HFFc6 (cell line): ENCODE measurements at places on chromosomes 12 and 14. TPM values are rescaled to one million over a fixed set of nuclear protein-coding genes. Genes with fewer than 3 reads are reported as not detected.

- DNase-seq = no peak
Measured at GRCh38 chr12:95990136-95990535, 6.0 kb downstream of the HAL start.

DNA sequence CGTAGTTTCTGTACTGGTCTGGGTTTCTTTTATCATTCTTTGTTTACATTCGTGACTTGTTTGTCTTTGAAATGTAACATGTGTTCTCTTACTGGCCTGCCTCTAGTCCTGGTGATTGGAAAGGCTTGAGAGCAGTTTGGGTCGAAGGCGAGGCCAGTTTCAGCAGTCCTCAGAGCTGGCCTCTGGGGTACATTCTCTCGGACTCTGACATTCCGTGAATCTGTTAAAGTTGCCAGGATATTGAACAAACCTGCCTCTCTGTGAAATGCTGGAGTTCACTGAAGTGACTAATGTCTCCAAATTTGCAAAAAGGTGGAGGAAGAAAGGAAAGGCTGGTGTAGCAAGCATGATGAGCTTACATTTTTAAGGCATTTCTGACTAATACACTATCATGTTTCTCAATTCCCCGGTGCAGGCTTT is 1.5 kb downstream of the PLEKHA5 start:
- peak; percentile 42 for DNase-seq

GRCh38 chr14:43361751-43362150 is 1145.3 kb downstream of the FSCB start:
- no peak for DNase-seq

- no peak for DNase-seq
Measured at GRCh38 chr14:41120402-41120801, 486.3 kb upstream of the LRFN5 start.

- peak; percentile 39 for DNase-seq
Measured at GRCh38 chr12:130335517-130336392, 1.9 kb upstream of the PIWIL1 start.

GRCh38 chr12:51777457-51777856 is 71.1 kb downstream of the FIGNL2 start:
- no peak for DNase-seq

- DNase-seq = no peak
Measured at GRCh38 chr14:26856876-26857518, 259.2 kb upstream of the NOVA1 start.

- DNase-seq = peak; percentile 9
Measured at GRCh38 chr12:15933751-15934150, 22.6 kb downstream of the DERA start.

DNA sequence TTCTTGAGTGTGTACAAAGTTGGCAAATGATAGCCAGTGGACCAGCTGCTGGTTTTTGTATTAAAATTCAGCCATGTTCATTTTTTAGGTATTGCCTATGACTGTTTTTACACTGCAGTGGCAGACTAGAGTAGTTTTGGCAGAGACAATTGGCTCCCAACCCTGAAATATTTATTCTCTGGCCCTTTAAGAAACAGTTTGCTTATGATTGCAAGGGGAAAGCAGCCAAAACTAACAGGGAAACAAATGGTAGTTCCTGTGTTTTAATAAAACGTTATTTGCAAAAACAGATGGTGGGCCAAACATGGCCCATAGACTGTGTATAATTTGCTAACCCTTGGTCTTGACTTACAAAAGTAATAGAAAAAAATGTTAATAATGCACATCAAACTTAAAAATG is 110.2 kb downstream of the ALX1 start:
- no peak for DNase-seq

DNA sequence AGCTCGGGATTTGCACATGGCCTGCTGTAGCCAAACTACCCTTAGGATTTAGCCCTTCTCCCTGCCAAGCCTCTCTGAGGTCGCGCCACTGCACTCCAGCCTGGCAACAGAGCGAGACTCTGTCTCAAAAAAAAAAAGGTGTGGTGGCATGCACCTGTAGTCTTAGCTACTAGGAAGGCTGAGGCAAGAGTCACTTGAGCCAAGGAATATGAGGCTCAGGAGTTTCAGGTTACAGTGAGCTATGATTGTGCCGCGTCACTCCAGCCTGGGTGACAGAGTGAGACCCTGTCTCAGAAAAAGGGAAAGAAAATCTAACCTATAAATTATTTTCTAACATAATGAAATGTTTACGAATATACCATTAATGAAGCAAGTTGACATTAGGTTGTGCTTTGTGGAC is 29.7 kb downstream of the ESRRB start:
- no peak for DNase-seq

- no peak for DNase-seq
Measured at GRCh38 chr14:95619785-95620417, 66.3 kb upstream of the TCL1B start.

DNA sequence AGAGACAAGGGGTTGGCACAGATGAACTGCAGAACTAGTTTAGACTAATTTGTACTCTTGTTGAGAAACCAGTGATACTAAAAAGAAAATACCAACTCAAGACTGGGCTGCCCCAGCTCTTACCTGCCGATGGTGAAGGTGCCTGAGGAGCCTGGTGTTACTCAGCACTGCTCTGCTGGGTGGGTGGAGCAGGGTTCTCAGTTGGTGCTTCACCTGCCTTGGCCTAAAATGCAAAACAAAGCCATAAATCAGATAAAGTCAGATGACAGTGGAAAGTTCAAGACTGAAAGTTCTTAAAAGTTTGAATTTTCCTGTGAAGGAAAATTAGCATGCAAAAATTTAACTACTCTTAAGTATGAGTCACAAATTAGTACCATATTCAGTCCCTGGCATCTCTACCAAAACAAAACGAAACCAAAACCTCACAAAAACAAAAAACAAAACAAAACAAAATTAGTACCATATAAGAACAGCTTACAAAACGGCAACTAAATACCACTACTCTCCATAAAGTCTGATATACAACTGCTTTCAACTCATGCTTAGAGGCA is 21.9 kb downstream of the YBX3 start:
- no peak for DNase-seq

DNA sequence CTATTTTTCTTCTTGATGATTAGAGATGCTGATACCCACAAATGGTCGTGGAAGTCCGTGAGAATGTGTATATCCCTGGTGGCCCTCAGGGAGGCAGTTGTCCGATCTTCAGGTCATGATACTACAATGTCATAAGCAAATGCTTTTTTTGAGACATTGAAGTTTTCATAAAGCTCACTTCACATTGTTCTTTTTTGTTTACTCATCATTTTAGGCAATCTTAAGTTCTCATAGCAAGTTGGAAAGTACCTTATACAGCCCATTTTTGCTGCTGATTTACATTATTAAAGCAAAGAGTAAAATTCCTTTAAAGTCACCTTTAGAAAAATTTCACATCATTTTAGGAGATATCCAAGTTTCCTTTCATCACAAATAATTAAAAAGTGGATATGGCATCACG is 90.0 kb upstream of the CCDC196 start:
- DNase-seq = no peak

- DNase-seq = peak; percentile 32
Measured at GRCh38 chr14:68157971-68158371, 338.4 kb downstream of the RAD51B start.

DNA sequence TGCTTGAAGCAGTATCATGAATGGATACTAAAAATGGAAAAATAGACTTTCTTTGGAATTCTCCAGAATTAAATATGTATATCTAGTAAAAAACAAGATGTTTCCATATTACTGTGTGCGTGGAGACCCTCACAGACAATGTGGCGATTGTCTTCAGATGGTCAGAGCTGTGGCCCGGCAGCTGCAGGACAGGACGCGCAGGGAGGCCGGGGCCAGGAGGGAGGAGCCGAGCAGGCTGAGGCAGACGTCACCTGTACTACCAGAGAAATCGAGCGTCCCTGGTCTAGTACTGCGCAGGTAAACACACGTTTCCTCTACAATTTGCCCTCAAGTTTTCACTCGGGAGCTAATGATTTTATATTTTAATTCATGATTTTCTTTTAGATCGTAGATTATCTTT is 22.8 kb downstream of the DDX51 start:
- no peak for DNase-seq

- no peak for DNase-seq
Measured at GRCh38 chr12:124994437-124994975, 1.1 kb downstream of the BRI3BP start.

DNA sequence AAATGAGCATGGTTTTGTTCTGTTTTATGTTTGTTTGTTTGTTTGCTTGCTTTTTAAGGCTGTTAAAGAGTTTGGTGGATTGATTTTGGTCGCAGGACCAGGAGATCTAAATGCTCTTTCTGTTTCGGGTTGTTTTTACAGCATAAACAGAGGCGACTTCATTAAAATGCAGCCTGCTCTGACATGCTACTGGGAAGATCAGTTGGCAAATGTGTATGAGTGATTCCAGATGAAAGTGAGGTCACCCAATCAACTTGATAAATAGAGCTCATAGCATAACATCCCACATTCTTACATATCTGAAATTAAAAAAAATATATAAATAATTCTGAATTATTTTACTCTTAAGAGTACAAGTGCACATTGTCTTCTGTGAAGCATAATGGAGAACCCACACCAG is 947.7 kb downstream of the GALC start:
- no peak for DNase-seq

DNA sequence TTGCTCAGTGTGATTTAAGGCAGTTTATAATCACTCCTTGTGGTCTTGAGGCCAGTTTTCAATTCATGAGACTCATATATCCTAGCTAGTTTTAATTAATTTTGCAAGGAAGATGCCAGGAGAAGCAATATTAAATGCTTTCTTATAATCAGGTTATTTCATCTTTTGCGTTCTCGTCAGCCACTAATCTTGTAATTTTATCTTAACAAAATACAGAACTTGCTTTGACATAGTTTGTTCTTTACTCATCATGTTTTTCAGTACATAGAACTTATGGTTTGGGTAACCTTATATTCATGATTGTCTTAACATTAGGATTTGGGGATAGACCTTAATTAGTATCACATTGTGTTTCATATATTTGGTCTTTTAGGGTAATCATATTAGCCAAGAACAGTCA is 76.0 kb downstream of the LIN52 start:
- no peak for DNase-seq

DNA sequence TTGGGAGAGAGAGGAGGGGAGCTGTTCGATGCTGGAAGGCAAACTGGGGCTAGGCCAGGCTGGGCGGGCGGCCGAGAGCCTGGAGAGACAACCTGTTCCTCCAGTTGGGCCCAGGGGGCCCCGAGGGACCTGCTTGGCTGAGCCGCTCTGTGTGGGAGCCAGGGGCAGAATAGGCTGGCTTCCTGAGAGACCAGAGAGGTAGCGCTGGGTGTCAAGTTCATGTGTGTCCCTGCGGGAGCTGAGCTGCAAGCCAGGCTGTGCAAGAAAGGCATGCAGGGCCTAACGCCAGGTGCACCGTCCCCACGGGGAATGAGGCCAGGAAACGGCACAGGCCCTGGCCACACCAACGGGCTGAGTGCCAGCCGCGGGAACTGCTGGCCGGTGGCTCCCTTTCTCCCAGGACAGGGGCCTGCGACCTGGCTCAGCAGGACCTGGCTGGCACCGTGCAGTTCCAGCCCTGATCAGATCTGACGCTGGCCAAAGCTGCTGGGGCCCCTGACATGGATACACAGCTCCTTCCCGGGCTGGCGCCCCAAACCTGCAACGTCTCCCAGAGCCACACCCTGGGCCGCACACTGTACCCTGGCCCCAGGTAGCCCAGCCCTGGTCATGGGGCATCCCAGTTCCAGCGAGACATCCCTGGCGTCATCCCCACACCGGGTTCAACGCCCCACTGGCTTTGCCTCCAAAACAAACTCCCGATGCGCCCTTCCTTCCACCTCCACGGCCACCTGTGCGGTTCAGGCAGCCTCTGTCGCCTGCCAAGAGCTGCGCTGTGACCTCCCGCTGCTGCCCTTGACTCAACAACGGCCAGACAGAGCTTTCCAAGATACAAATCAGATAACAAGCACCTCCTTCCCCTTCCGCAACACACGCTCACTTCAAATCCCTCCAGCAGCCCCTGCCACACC is 65.0 kb downstream of the RFLNA start:
- DNase-seq = no peak

DNA sequence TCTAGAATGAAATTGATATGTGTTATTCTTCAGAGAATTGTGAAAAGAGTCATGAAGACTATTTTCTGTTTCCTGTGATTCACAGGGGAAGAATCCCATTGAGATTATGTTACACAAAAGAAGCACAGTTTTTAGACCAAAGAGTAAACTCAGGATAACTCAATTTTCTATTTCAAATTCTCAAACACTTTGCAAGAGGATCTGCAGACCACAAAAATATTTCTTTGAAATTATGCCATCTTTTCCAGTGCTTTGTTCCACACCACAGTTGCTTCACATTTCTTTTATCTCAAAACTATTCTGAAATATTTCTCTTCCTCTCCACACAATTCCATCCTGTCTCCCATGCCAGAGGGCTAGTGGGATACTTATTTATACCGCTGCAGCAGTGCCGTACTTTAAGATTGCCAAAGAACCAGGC is 188.9 kb upstream of the FOXG1 start:
- no peak for DNase-seq

DNA sequence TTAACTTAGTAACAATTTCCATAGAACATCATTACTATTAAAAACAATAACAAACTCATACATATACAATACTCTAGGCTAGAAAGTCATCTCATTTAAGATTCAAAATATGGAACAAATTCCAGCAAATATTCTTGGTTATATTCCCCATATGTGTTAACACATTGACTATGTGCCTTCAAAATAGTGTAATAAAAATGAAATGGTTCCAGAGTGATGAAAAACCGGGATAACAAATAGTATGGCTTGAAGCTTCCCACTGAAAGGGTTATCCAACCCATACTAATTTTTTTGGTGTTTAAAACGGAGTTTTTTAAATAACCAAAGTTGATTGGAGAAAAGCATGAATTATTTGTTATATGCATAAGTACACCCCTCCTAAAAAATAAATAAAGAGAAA is 5.3 kb downstream of the LRIG3 start:
- DNase-seq = no peak

DNA sequence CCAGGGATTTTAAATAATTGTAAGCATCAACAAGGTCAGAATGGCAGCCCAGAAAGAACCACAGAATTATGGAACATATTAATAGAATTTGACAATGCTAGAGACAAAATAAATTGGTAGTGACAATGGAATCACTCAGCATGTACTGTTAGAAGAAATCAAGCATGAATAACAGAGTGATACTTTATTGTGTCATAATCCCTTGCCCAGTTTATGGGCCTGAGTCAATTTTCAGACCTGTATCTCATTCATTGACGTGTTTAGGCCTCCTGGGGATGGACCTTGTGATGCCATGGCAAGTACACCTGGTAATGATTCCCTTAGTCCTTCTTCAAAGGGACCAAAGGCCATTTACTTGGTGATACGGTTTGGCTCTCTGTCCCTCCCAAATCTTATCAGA is 12.8 kb upstream of the CCDC91 start:
- peak; percentile 19 for DNase-seq

The MYBPC1 gene
- total RNA-seq = not detected in 3 replicates

The SERPINA10 gene
- total RNA-seq = not detected in 3 replicates

The OTOGL gene
- 0.08 to 0.23 TPM (median 0.12 TPM) in 3 replicates for total RNA-seq

The CEBPE gene
- not detected in 3 replicates for total RNA-seq

The PDZRN4 gene
- not detected in 3 replicates for total RNA-seq

The ANKRD33 gene
- total RNA-seq = not detected in 3 replicates

The RPL10L gene
- total RNA-seq = not detected in 3 replicates

The LTB4R2 gene
- 2.3 to 3.0 TPM (median 2.7 TPM) in 3 replicates for total RNA-seq

The RBP5 gene
- total RNA-seq = not detected in 3 replicates
